Stromal cell of bone marrow (primary cell): ENCODE measurements at places on chromosomes 7 and 10.

DNA sequence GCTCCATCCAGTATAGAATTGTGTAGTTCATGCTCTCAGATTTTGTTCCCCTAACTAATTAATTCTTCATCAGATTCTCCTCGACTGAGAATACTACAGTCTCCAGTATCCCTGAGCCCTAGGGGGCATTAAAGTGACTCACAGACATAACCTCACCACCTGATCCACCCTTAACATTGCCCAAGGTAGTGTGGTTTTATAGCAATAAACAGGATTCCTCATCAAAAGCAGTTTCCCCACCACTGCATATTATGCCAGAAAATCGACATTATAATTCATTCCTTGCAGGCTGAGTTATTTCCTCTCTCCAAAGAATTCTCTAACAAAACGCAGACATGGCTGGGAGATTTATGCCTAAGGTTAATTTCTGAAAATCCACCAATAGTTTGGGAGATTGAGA is 1402.5 kb upstream of the CELF2 start:
- no peak for DNase-seq

DNA sequence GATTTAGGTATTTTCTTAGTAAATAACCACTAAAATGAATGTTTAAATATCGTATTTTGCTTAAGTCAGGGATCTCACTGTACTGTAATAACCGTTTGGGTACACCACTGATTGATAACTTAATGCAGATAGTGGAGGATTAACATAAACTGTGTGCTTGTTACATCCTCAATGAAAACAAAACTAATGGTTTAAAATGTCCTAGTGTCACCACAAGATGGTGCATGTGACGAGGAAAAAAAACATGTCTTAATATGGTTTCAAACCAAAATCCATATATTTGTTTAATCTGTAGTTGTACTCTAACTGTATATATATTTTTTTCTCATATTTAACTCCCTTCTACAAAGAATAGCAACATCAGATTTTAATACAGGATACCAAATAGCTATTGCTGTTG is 19.2 kb downstream of the ARMC10 start:
- DNase-seq: no peak

- DNase-seq: peak; percentile 94
These were observed 69.4 kb upstream of the HECTD2 start for GRCh38 chr10:91340613-91341362.

DNA sequence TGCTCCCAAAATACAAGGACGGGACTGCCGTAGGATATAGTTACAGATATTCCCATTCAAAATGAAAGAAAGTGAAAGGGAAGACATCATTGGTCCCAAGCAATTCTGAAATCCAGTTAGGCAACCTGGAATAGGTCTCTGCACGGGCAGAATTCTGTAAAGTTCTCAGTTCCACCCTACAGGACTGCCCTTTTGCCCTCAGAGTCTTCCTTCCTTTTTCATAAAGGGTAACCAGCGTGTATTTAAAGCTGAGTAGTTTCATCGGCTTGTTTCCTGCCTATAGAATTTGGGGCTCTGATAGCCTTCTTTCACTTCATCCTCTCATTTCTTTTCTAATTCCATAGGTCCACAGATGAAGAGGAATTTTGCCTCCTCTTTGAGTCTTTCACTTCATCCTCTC is 20.0 kb downstream of the COPG2 start:
- DNase-seq: no peak

DNA sequence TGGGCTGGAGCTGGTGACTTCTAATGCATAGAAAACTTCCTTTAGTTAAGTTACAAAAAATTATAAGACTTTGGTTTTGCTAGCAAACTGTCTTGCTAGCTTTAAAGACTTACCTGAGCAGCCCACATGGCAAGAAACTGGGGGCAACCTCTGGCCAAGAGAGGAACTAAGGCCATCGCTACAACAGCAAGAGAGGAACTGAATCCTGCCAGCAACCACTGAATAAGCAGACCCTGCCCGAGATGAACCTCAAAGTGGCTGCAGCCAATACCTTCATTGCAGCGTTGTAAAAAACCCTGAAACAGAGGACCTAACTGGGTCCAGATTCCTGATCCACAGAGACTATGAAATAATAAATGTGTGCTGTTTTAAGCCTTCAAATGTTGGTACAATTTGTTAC is 54.6 kb upstream of the STARD3NL start:
- DNase-seq: no peak

DNA sequence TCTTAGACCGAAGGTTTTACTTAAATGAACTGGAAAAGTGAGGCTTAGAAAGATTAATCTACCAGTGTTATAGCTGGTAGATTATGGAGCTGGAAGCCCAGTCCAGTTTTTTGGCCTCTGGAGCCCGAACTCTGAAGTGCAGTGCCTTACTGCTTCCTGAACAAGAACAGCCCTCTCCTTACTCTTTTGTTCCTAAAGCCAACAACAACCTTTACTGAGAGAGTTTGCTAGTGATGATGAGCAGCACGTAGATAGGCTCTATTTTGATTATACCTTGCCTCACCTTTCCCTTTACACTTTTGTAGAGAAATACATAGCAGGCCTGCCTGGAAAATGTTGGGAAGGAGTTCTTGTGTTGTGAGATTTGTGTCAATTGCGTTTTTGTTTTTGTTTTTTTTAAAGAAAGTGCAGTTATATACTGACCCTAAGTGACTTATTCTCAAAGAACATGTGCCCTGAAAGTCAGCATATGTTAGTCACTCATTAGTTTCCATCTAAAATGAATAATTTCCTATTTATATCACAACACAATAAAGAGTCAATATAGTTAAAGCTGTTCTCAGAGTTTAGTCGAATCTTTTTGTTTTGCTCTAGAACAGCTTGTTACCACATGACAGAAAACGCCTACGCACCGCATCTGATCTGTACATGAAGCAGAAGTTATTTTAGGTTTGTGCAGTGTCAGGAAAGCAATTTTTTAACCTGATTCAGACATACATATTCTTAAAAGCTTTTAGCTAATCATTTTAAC is 33.0 kb downstream of the PLEKHA1 start:
- no peak for DNase-seq

DNA sequence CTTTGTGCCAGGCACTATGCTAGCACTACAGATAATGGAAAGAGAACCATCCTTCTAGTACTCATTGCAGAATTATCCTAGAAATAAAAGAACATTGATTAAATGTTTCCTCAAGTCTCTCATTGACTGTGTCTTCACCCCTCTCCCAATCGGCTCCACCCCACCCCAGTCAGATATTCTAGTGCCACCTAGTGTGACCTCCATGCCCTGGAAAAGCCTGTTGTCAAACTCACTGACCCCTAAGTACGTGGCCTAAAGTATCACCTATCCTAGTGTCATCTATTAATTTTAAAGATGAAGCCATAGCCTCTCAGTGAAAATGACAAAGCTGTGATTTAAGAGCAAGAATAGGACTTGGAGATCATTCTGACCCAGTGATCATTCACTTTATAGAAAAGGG is 26.3 kb downstream of the LGI1 start:
- DNase-seq: no peak

- no peak for DNase-seq
These were observed 14.2 kb upstream of the CAMK2G start for GRCh38 chr10:73888514-73888913.

DNA sequence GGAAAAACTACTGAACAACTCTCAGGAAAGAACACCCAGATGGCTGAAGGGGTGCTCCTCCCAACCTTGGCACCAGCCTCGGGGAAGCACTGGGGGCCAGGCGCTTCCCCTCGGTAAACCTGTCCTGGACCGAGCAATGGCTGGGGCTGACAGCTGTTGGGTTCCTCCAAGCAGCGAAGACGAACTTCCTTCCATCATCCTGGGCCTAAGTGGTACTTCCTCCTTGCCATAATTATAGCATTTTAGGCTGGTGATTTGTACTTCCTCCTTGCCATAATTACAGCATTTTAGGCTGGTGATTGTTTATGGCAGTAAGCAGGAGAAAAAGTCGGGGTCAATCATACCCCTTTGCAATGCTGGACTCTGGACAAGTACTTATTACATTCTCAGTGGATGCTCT is 69.3 kb downstream of the MYOF start:
- DNase-seq: no peak

DNA sequence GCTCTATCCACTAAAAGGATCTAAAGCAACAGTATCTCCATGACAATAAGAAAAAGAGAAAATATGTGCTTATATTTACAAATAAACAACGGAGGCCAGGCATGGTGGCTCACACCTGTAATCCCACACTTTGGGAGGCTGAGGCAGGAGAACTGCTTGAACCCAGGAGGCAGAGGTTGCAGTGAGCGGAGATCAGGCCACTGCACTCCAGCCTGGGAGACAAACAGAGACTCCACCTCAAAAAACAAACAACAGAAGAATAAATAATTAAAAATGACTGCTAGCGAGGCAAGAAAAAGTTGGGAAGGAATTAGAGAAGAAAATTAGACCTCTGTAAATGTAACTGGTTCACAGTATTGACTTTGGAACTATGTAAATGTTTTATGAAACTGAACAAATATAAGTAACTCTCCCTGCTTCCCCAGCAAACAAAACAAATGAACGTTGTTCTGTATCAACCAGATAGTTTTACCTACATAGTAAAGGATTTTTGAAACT is 17.1 kb downstream of the TRIM24 start:
- DNase-seq: no peak

GRCh38 chr10:128896963-128897362 is 570.1 kb upstream of the MGMT start:
- no peak for DNase-seq

DNA sequence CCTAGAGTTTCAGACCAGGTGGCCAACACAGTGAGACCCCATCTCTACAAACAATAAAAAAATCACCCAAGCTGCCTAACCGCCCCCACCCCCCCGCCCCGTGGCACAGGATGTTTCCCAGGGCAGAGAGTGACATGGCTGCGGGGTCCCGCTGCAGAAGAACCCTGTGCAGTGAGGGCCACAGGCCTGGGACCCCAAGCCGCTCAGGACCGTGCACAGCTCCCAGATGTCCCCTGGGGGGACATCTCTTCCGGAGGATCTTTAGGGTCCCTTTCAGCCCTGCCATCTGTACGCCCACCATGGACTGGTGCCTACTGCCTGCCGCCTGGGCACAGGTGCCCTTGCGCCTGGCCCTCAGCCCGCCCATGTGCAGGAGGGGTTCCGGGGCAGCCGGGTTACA is 373.6 kb downstream of the DNAJB6 start:
- DNase-seq: no peak

DNA sequence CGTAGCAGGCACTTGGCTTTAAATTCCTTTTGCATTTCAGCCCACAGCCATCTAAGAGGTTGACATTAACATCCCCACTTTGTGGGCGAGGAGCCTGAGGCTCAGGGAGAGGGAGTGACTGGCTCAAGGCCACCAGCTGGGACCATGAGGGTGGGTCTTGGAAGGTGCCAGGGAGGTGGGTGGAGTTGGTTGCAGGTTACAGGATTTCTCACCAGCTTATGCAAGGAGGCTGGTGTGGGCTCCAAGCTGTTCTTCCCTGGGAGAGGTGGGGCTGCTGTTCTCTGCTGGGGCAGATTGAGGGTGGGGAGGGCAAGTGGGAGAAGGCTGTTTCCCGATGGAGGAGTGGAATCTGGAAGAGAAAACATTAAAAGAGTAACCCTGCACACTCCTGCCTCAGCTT is 14.1 kb upstream of the C10orf95 start:
- no peak for DNase-seq

DNA sequence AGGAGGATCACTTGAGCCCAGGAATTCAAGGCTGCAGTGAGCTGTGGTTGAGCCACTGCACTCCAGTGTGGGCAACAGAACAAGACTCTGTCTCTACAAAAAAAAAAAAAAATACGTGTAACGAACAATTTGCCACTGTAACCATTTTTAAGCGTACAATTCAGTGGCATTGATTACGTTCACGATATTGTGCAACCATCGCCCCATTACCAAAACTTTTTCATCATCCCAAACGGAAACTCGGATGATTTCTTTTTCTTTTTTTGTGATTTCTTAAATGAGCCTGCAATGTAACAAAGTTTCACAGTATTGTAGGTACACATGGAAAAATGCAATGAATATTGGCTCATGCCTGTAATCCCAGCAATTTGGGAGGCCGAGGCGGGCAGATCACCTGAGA is 9.5 kb downstream of the GRIFIN start:
- DNase-seq: no peak

DNA sequence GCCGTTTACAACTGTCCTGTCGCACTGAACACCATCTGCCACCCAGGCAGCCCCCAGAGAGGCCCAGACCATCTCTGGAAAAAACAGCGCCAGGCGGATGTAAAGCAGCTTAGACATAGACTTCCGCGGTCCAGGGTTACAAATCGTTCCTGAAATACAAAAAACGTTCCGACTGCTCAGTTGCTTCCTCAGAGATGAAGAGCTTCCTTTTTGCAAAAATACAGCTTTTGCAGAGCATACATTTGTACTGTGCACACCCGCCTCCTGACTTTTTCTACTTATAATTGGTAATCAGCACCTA is 11.4 kb downstream of the DAGLB start:
- no peak for DNase-seq

DNA sequence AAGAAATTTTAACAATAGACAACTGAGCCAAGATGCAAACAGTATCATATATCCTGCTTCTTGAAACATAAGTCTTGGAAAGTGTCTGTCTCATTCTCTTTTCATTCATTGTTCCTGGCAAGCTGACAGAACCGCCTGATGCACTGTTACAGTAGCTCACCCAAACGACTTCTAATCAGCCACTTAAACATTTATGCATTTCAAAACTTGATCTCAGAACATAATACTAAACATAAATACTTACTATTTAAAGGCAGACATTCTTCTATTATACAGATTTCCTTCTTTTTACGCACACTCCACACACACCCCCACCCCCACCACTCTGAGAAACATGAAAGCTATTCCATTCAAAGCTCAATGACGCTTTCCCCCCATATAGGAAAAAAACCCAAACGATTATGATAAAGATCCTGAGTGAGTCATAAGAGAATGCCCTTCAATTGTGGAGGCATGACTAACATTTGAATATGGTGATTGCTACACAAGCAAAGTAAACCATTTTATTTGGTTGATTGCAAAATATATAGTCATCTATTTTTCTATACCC is 30.5 kb downstream of the SHTN1 start:
- peak; percentile 52 for DNase-seq

GRCh38 chr7:83613232-83613631 is 35.7 kb downstream of the SEMA3E start:
- peak; percentile 18 for DNase-seq

- no peak for DNase-seq
These were observed 8.5 kb downstream of the CPED1 start for GRCh38 chr7:120996988-120997345.

GRCh38 chr7:131281266-131282048 is 46.2 kb upstream of the MKLN1 start:
- no peak for DNase-seq

- no peak for DNase-seq
These were observed 176.3 kb downstream of the RPS24 start for GRCh38 chr10:78209970-78210369.

GRCh38 chr10:10959666-10960065 is 58.0 kb upstream of the CELF2 start:
- DNase-seq: no peak

- DNase-seq: peak; percentile 20
These were observed 40.1 kb downstream of the IQUB start for GRCh38 chr7:123494193-123494796.
